Activated CD4-positive, alpha-beta T cell treated with anti-CD3 and anti-CD28 coated beads for 1 hour (primary cell): ENCODE measurements at places on chromosomes 7 and 10.

- DNase-seq, result no peak
Measured at GRCh38 chr10:88032566-88032965, 169.1 kb downstream of the PTEN start.

GRCh38 chr10:17010363-17011145 lies 119.1 kb downstream of the CUBN start:
- DNase-seq, result no peak

DNA sequence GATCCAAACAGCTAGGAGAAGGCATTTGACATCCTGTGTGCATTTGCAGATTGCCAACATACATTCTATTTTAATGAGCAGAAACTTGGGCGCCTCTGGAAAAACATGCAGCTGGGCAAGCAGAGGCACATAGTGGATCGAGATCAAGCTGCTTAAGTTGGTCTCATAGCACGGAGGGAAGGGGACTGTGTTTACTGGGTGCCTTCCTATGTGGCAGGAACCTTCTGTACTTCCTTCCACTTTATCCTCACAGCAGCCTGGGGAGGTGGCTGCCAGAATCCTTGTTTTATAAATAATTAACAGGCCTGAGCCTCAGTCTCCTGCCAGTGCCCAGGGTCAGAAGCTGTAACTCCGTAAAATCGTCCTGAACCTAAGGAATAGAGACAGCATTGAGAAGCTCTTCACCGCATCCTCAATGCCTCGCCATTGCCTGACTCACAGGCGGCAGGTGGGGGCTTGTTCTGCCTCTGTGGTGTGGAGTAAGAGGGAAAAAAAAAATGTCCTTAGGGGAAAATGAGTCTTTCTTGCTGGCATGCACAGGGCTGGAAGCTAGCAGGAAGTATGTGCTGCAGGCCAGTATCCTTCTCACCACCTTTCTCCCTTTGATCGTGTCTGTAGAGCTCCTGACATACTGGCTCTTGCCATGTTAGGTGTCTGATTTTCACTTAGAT lies 6.2 kb downstream of the VWA2 start:
- DNase-seq, result no peak

- no peak for DNase-seq
Measured at GRCh38 chr7:130654850-130655249, 13.7 kb downstream of the COPG2 start.

DNA sequence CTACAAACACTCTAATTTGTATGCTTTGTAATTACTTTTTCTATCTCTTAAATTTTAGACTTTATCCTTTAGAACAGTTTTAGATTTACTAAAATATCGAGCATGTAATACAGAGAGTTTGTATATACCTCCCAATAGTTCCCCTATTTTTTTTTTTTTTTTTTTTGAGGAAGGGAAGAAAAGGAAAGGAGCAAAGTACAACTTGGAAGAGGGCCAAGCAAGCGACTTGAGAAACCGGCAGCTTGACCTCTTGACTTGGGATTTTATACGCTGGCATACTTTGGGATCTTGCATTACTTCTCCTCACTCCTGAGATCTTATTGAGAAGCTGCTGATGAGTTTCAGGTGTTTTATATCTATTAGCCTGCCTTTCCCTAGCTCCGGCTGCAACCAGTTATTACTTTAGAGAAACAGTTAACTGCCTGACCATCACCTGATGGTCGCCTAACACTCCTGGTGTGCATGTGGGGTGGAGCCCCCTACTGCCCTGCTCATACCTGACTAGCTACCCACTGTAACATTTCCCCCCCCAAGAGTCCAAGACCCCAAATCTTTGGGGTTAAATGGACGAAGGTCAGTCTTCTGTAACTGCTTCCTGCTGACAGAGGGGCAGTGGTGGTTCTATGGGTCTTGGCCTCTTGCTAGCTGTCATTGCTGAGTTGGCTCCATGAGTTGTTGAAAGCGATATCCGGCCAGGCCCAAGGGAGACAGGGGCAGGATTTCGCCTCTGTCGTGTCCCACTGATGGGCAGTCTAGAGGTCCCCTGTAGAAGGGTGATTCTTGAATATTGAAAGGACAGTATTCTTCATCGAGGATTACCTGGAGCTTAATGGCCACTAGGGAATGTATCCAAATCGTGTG lies 28.5 kb downstream of the MKLN1 start:
- no peak for DNase-seq

GRCh38 chr7:75734586-75735458 lies 3.9 kb downstream of the HIP1 start:
- DNase-seq, result no peak

DNA sequence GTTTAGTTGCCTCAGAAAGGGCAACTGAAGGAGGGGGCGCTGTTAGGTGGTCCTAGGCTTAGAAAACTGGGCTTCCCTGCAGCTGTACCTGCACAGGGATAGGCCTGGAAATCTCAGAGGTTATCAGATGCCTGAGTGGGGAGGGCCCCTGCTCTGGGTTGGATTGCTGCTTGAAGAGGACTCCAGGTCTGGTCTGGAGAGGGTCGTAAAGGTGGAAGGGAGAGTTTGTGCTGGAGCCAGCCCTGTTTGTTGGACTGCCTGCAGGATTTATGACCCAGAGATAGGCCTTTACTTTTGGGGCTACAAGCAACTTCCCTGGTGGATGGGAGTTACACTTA lies 765.9 kb downstream of the GRID1 start:
- DNase-seq, result no peak

DNA sequence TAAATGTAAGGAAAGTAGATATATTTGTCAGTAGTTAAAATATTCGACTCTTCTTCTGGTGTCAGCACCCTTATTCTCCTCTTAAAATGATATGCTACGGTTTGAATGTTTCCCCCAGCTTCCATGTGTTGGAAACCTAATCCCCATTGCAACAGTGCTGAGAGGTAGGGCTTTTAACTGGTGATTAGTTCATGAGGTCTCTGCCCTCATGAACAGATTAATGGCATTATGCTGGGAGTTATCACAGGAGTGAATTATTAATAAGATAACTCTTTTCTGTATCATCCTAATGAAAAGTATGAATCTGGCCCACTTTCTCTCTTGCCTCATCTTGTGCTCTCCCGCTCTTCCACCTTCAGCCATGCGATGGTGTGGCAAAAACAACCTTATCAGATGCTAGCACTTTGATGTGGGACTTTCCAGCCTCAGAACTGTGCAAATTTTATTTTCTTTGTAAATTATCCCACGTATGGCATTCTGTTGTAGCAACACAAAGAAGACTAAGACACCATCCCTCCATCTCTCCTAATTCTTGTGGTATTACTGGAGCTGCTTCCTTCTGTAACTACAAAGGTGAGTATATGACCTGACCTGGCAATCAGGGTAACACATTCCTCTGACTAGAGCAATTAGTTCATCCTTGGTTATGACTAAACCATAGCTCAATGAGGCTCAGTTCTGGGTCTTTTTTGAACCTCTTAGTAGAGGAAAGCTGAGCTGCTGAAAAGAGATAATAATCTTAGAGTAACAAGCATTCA lies 171.1 kb upstream of the TMEM196 start:
- no peak for DNase-seq

GRCh38 chr10:113917636-113918035 lies 63.2 kb downstream of the NHLRC2 start:
- DNase-seq, result no peak

DNA sequence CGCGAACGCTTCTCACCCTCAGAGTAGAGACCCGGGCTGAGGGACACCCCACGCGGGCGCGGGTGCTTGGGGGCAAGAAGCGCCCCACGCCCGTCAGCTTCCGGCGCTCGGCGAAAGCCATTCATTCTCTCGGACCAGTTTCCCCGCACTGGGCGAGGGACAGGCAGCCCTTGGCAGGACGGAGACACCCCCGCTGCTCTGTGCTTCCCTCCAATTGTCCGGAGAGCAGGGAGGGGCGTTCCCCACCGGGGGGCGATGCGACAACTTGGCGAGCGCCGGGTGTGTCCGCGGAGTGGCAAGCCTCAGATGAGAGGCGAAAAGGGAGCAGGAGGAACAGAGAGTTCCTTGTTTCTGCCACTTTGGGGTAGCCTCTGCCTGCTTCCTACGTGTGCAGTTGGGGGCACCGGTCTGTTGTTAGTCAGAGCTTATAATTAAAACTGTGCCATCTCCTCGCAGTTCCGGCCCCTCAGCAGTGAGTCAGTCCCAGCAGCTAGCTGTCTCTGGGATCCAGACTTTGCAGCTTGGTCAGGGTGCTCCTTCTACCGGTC lies 1.7 kb downstream of the GPR158 start:
- no peak for DNase-seq

GRCh38 chr10:79027147-79028055 lies 41.4 kb upstream of the ZMIZ1 start:
- no peak for DNase-seq

DNA sequence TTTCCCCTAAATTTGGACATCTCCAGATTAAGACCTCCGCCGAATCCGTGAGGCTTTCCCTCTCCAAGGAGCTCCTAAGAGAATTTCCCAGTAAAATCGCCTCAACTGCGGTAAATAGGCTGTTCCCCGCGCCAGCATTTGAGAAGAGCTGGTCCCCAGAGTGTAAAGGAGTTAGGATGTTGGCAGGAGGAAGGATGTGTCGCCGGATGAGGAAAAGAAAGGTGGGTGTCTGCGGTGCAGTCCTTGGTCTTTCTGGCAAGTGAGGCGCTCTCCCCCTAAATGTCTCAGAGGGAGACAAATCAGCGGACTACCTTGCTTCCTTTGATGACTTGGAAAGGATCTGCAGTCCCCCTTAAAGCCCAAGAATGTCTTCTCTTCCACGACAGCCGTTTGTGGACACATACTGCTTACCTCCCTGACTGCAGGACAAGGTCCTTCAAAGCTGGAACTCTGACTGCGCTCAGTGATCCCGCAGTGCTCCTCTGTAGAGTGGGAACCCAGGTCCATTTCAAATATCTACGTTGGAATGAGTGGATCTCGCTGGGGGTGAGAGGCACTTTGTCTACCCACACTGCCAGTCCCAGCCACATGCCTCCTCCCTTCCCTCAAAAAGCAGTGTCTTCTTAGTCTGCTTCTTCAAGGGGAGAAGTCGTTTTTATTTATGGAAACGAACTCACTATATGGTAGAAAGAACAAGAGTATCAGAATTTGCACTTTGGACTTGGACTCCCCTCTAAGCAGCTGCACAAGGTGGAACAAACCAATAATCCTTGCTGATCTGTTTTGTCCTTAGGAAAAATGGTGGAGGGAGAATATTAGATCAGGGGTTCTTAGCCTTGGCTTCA lies 1.1 kb upstream of the DLG5 start:
- DNase-seq, result no peak
